ENCODE measurements at places on chromosomes 12 and 14.

GRCh38 chr12:52364901-52365489 is 2.3 kb downstream of the KRT85 start:
- H3K36me3 ChIP-seq: no peaks in the 10 kb centered on the region
- H3K4me1 ChIP-seq: no peaks in the 10 kb centered on the region
- H3K4me3 ChIP-seq: no peak overlapping the region
- no peaks in the 10 kb centered on the region for H3K27me3 ChIP-seq
- no peak overlapping the region for H3K27ac ChIP-seq

DNA sequence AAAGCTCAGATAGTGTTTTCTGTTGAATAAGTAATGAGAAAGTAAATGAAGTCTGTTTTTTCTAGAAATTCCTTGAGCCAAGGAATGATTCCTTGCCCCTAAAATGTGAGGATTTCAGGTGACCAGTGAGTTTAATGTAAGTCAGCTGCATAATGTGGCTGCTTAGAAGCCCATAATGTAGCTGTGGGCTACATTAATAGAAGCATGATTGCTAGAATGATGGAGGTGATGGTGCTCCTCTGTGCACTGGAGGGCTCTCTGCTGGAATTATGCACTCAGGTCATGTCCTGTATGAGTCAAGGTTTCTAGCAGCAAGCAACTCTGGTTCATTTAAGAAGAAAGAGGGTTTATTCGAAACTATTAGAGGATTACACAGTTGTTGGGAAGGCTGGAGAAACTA is 19.6 kb upstream of the PWP1 start:
- H3K4me1 ChIP-seq: no peaks in the 10 kb centered on the region
- H3K4me3 ChIP-seq: no peak overlapping the region
- H3K36me3 ChIP-seq: no peaks in the 10 kb centered on the region
- no peak overlapping the region for H3K27ac ChIP-seq
- peaks cover 8% of the 10 kb centered on the region for H3K27me3 ChIP-seq

DNA sequence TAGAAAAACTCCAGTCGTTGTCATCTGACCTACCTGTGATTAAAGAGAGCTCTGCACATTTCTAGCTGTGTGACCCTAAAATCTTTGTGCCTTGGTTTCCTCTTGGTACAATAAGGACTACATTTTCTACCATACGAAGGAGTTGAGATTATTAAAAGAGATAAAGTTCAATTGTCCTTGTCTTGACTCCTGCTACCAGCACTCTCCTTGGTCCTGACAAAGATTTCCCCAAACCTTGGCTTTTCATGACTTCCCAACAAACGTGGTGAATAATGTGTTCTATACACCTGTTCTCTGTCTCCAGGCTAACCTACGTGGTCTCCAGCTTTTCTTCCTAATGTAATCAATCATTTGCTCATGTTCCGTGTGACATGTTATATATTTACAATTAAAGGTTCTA is 223.5 kb downstream of the MSRB3 start:
- no peaks in the 10 kb centered on the region for H3K4me1 ChIP-seq
- no peaks in the 10 kb centered on the region for H3K36me3 ChIP-seq
- no peak overlapping the region for H3K27ac ChIP-seq

DNA sequence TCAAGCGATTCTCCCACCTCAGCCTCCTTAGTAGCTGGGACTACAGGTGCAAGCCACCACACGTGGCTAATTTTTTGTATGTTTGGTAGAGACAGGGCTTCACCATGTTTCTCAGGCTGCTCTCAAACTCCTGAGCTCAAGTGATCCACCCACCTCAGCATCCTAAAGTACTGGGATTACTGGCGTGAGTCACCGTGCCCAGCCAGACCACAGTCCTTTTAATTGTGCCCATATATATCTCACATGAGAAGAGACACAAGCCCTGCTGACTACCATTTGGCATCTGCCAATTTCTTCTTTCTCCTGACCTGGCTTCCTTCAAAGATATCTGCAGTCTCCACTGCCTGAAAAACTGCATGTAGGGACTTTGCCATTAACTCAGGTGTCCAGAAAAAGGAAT is 142.5 kb downstream of the DPY19L2 start:
- no peaks in the 10 kb centered on the region for H3K36me3 ChIP-seq
- H3K4me3 ChIP-seq: no peak overlapping the region
- H3K27ac ChIP-seq: no peak overlapping the region
- no peaks in the 10 kb centered on the region for H3K27me3 ChIP-seq
- no peaks in the 10 kb centered on the region for H3K4me1 ChIP-seq
- DNase-seq: no peak

DNA sequence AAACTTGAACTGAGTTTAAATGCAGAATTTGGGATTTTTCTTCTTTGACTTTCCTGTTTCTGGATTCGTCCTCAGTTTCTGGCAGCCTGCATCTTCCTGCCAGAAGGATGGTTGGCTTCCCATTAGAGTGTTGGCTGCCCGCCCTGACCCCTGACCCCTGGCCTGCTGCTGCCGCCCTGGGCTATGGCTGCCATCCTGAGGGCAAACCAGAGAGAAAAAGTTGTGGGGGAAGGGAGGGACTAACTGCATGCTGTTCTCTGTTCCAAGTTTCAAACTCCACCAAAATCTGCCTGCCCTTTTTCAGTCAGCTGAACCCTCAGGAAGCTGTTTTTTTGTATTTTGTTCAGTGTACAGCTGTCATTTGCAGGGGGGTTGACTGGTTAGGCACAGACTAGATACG is 48.4 kb downstream of the FNTB start:
- H3K4me3 ChIP-seq: no peak overlapping the region
- no peaks in the 10 kb centered on the region for H3K4me1 ChIP-seq

DNA sequence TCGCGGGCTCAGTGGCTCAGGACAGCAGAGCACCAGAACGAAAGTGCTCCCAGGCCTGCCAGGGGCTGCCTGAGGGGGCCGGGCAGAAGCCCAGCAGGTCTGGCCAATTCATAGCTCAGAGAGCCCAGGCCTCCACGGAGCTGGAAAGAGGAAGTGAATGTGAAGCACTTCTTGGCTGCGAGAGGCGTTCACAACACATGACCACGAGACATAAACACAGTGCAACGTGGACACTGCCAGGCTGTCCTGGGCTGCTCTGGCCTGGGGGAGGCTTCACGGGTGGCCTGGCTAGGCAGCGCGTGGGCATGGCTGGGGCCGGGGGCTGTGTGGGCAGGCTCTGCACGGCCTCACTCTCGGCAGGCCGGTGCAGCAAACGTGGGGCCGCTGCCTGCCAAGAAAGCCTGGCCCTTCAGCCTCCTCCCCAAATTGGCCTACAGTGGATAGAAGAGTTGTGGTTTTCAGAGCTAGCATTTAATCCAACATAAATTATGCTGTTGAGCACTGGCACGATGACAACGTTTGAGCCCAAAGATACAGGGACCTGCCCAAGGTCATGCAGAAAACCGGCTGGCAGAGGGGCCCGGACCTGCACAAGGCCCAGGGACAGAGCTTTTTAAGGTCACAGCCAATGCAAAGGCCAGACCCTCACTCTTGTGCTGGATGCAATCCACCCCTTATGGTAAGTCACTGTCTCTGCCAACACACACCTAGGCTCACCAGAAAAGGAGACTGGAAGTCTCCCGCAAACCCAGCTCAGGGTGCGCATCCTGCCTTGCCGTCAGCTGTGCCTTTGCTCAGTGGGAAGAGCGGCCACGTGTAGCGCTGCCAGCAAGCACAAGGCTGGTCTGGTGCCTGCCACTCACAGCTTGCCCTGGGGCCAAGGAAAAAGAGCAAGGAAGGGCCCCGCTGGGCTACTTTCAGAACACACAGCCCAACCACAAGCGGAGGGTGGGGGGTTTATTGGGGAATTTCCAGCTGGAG is 8.6 kb downstream of the SLC25A29 start:
- H3K4me1 ChIP-seq: no peaks in the 10 kb centered on the region
- H3K4me3 ChIP-seq: no peak overlapping the region
- DNase-seq: no peak
- no peak overlapping the region for H3K27ac ChIP-seq
- no peaks in the 10 kb centered on the region for H3K27me3 ChIP-seq

DNA sequence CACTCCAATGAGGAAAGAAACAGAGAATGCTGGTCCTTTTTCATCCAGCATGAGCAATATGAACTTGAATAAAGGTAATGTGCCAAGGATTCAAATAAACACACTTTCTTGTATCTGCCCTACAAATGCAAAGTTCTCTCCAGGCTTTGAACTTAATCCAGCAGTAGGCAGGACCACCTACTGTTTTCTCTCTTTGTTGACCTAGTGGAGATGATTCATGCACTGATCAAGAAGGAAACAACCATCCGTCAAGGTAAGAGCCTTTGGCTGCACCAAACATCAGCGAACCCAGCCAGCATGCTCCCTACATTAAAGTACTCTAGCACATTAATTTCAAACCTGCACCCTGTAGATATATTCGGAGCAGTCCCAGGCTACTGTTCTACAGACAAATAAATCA is 489.3 kb downstream of the GALC start:
- no peaks in the 10 kb centered on the region for H3K36me3 ChIP-seq
- no peak overlapping the region for H3K4me3 ChIP-seq
- DNase-seq: no peak
- no peak overlapping the region for H3K27ac ChIP-seq

DNA sequence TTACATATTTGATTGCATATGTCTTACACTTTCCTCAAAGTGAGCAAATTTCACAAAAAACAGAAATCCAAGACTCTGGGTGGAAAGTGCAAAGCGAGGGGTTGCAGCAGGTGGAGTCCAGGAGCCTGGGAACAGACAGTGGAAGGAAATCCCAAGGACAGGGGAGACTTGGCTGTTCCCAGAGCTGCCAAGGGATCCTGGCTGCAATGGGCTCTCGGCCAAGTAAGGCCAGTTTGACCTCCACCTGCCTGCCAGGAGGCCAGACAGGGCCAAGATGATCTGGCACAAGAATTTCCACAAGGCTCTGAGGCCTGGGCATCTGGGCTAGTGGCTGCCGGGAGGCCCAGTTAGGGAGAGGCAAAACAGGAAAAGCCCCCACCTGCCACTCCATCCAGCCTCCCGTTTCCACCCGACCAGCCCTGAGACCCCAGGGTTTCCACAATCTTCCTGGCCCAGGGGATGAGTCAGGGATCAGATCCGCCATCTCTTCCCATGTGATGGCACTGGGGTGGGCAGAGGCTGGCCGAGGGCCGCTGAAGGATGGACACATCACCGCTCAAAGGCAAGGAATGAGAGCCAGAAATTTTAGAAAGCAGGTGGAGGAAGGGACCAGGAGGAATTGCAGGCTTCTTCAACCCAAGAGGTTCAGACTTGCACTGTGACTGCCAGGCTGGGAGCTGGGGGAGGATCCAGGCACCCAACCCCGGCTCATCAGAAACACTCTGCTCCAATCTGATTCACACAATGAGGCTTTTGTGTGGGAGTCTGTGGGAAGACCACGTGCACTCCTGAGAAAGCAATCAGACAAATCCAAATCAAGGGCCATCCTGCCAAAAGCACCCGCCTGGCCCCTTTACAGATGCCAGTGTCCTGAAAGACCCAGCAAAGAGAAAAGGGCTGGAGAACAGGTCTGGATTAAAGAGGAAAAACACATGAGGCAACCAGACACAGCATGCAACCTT is 16.3 kb downstream of the SCARB1 start:
- no peaks in the 10 kb centered on the region for H3K27me3 ChIP-seq
- no peaks in the 10 kb centered on the region for H3K4me1 ChIP-seq
- H3K36me3 ChIP-seq: no peaks in the 10 kb centered on the region
- DNase-seq: no peak
- no peak overlapping the region for H3K4me3 ChIP-seq
